ENCODE measurements at places on chromosomes 7 and 10.
A peak's percentile ranks its signal among the peaks of the same experiment; 100 is the strongest.

DNA sequence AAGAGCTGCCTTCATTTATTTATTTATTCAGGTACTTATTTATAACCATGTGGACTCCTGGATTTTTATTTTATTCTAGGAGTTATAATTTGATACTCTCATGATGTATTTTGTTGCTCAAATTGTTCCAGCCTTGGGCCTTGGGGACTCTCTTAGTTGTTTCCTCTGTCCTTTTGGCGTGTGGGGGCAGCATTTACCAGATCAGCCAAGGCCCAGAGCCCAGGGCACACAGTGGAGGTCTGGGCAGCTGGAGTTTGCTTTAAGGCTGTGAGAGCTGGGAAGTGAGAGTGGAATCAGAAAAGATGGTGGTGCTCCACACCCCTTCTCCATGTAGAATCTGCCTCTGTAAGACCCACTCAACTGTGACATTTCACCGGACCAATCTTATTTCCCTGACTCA lies 398.9 kb downstream of the RPS24 start:
- DNase-seq = no peak

GRCh38 chr7:130149281-130150139 lies 55.7 kb downstream of the TMEM209 start:
- peak; percentile 71 for DNase-seq

GRCh38 chr10:78310481-78311080 lies 276.9 kb downstream of the RPS24 start:
- DNase-seq = no peak

- DNase-seq = no peak
These were observed 15.9 kb upstream of the AKR1E2 start for GRCh38 chr10:4810092-4810491.

GRCh38 chr7:152383341-152384234 lies 52.2 kb downstream of the KMT2C start:
- no peak for DNase-seq

GRCh38 chr10:26983156-26983555 lies 117.1 kb downstream of the ANKRD26 start:
- no peak for DNase-seq

- no peak for DNase-seq
These were observed 118.3 kb upstream of the ZNF438 start for GRCh38 chr10:31149835-31150512.

DNA sequence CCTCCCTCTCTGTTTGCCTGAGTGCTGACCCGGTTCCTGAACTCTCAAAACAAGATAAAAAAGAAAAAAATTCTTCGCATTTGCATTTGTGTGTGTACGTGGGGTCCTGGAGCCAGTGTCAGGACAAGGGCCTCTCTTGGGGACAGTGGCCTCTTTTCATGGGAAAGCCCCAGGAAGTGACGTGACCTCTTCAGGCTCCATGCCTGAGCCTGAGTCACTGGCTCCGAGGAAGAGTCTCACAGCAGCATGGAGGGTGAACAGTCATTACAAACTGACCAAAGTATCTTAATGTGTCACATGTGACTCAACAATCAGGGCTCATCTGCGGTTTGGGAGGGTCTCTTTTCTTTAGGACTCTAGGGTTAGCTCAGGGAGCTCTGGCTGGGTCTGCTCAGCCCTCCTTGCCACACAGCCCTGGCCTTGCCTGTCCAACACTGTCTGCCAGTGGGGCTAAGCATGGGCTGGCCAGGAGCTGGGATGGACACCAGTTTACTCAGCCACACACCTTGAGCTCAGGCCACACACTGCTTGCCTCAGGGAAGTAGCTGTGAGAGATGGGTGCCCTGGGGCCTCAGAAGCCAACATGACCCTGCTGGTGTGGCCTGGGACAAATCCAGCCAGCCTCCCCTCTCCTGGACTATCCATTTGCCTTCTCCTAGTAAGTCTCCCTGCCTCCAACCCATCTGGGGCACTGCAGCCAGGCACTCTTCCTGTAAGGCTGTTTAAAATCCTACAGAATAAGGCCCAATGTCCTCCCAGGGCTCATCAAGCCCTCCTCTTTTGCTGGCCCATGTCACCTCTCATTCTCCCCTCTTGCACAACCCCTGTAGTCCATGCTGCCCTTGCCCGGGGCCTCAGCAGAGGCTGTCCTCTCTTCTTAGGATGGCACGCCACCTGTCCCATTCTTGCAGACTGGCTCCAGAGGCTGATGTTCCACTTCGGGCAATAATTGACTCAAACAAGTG lies 10.5 kb downstream of the TMEM273 start:
- DNase-seq = no peak

DNA sequence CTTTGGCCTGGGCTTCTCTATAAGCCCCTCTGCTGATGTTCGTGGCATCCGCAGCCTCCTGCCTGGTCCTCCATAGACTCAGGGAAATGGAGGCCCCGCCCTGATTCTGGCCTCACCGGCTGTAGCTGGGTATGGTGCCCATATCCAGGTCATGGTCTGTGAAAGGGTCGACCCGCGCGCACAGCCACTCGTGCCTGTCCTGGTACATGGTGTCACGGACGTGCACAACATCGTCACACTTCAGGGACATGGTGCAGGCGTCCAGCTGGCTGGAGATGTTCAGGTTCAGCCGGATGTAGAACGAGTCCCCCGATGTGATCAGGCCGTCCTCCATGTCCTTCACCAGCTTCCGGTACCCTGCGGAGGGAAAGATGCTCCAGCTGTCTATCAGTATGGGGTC lies 75.1 kb upstream of the GNA12 start:
- DNase-seq = no peak

- DNase-seq = no peak
These were observed 155.6 kb upstream of the NEBL start for GRCh38 chr10:21052709-21053104.

DNA sequence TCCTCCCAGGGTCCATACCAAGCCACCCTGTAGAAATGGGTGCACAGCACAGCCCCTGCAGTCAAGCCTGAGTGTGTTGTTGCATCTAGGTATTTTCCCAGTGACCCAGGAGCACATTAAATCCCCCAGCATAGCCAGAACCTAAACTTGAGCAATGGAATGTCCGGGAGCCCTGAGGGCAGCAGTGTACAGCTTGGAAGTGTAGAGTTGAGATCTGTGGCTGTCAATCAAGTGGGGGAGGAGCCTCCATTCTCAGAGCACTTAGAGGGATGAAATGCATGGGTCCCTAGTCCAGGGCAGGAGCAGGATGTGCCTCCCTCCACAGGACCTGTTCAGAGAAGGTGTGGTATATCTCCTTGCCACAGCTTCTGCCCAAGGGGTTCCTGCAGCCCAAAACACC lies 885.1 kb downstream of the CCSER2 start:
- no peak for DNase-seq

- no peak for DNase-seq
These were observed 53.0 kb upstream of the PPP1R17 start for GRCh38 chr7:31633894-31634494.

Data from Peyer's patch (tissue), 4 donors.